ENCODE measurements at places on chromosomes 1 and 21.

DNA sequence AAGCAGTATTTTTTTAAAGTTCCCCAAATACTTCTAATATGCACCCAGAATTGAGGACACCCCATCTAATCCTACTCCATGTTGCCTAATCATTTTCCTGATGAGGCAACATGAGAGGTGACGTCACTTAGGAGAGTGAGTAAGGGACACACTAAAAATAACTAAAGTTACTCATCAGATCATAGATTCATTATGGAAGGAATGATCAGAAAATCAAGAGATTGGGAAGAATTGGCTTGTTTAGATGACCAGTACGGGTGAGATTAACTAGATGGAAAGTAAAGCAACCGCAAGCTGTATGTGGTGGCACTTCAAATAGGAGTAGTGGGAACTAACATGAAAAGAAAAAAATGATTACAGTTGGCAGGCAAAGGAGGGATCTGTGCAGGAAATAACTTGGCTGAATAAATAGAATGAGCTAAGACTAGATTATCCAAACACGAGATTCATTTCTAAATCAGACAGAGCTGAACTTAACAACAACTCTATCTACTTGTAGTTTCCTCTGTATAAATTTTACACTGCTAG lies 61.4 kb upstream of the CXADR start:
- DNase-seq: peak; percentile 87

DNA sequence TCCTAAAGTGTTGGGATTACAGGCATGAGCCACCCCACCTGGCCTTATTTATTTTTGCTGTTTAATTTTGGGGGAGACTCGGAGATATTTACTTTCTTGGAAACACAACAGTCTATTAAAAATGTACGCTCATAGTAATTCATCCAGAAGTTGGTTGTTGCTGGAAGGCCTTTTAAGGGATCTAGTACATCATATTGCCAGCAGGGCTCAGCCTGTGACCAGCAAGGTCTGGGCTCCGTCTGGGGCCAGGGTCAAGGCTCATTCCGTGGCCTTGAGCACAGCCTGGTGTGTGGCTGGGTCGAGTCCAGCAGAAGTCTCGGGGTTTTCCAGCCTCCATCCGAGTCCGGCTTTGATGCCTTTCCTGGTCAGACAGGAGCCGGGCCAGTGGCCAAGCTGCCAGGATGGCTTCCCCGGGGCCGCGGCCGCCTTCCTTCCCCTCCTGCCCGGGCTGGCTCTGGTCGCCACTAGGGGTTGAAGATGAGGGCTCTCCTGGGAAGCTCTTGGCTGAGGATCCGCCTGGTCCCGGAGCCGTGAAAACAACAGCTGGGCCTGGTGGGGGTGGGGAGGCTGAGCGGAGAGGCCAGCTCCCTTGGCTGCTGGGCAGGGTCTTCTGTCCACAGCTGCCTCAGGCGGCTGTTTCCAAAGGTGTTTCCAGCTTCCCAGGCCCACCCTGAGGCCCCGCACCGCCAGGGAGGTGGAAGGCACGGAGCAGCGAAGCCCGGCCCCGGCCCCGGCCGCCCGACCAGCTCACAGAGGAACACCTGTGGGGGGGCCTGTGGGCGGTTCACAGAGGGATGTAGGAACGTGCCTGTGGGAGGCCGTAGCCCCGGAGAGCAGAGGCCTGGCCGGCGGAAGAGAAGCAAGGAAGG lies 5.1 kb upstream of the VWA1 start:
- DNase-seq: no peak

GRCh38 chr1:235450886-235451483 lies 53.3 kb downstream of the B3GALNT2 start:
- no peak for DNase-seq

GRCh38 chr1:2320760-2321667 lies 70.3 kb downstream of the MORN1 start:
- DNase-seq: no peak

DNA sequence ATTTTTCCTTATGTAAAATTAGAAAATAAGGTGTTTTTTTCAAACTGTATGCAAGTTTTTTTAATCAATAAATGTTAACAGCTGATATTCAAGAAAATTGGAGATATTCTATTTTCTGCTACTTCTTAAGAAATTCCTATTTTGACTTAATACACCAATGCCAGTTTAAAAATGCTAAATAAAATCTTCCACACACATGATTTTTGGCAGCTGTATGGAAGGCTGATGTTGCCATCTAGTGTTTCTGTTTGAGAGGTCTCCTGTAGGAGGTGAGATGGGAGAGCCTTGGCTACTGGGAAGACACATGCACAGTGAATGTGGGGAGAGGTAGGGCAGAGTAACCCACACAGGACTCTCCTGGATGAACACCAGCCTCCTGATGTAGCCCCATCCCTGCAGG lies 29.2 kb upstream of the OR2B11 start:
- peak; percentile 52 for DNase-seq

GRCh38 chr1:59063501-59063900 lies 233.4 kb upstream of the FGGY start:
- no peak for DNase-seq

DNA sequence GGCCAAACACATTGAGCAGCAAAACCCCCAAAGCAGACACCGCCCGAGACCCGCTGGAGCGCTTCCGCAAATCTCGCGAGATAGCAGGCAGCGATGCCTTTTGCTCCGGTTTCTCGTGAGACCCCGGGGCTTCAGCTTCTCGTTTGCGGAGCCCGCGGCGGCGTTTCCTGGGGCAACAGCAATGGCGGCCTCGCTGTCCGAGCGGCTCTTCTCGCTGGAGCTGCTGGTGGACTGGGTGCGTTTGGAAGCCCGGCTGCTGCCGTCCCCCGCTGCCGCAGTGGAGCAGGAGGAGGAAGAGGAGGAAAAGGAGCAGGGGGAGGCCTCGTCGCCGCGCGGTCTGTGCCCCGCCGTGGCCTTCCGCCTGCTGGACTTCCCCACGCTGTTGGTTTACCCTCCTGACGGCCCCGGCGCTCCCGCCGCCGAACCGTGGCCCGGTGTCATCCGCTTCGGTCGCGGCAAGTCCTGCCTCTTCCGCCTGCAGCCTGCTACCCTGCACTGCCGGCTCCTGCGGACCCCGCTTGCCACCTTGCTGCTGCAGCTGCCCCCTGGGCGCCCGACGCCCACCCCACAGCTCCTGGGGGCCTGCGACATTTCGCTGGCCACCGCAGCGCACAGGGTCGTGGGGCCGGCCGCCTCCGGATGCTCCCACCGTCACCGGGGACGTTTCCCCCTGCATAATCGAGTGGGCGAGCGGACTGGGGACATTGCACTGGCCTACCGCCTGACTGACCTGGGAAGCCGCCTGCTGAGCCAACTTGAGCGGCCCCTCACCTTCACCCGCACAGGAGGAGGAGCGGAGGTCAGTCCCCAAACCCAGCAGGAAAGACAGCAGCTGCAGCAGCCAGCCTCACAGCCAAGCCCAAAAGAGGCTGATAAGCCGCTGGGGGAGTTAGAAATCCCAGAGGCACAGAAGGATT lies at the start of gene MAP10:
Gene MAP10, plus strand, starts transcription at position 148 of the 917 bp plus-strand sequence. Its CDS starts 34 bp downstream, at position 182.
- DNase-seq: peak; percentile 78

GRCh38 chr1:154712166-154712810 lies 104.3 kb upstream of the ADAR start:
- no peak for DNase-seq

DNA sequence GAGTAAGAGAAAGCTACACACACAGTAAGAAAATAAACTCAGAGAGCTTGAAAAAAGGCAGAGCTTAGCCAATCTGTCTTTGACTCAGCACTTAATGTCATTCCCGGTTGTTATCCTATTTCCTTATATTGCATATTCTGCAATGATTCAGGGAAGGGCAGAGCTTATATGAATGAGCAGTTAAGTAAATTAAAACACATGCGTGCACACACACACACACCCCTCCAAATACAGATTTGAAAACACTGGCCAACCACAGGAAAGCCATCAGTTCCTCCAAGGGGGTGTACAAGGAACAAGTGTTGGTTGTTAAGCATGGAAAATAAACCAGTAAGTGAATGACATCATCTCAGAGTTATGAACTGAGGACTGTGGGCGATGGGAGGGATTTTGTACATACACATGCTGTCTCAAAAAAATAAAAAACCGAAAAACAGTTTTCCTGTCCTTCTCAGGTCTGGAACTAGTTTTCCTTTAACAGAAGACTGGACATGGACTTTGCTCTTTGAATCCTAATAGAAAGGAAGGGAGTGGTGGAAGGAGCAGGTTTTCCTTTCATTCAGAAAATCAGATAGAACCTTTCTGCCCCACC lies 1.0 kb downstream of the IQGAP3 start:
- peak; percentile 81 for DNase-seq

DNA sequence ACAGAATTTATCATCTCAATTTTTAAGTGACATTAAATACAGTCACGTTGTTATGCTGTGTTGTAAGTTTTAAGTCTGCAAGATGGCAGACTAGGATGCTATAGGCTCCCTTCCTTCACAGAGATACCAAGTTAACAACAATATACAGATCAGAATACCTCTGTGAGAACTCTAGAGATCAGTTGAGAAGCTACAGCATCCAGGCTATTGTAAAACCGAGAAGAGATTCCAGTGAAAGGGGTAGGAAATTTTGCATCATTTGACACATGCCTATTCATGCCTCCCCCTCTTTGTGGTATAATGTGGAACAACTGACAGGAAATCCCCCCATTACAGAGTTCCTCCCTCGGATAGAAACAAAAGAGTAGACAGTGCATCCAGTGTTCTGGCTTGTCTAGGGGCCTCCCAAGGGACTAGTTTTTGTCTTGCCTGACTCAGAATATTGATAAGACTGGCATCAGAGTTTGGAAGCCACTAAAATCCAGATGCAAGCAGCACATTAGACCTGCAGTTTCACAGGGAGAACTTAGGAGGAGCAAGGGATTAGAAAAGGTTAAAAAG lies 80.6 kb downstream of the LBR start:
- peak; percentile 36 for DNase-seq

- no peak for DNase-seq
Measured at GRCh38 chr1:113031171-113031933, 41.6 kb upstream of the LRIG2 start.

- no peak for DNase-seq
Measured at GRCh38 chr1:111565079-111565478, 54.5 kb upstream of the RAP1A start.

GRCh38 chr1:242146652-242147051 lies 147.8 kb upstream of the MAP1LC3C start:
- peak; percentile 65 for DNase-seq

DNA sequence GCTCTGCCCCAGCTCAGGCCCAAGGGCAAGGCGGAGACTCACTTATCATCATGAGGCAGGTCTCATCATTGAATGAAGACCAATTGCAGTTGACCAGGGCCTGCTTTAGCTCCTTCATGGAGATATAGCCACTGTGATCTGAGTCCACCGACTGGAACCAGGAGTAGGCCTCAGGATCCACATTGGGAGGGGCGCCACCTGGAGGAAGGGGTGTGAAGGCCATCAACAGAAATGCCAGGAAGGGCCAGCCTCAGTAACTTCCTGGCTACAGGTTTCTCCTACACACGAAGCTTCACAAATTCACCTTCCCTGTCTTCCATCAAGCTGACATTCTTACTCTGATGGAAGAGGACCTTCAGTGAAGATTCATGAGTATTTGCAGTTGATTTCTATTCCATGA lies 11.6 kb downstream of the PEF1 start:
- peak; percentile 12 for DNase-seq

DNA sequence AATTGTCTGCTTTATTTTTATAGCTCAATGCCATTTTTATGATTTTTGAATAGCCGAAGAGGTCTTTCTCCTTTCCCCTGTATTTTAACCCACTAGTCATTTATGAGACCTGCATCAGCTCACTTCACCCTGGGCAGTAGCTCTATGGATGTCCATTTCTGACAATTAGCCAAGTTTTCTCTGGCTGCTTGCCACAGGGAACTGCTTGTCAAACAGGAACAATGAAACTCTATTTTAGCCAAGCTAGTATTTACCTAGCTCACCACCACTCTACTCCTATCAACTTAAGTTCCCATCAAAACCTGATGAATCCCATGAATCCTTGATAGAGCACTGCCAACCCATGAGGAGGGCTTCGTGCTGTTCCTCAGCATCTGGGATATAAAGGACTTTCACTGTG lies 406.7 kb downstream of the RWDD3 start:
- DNase-seq: no peak

GRCh38 chr1:231021540-231022031 lies 18.5 kb downstream of the FAM89A start:
- peak; percentile 22 for DNase-seq

DNA sequence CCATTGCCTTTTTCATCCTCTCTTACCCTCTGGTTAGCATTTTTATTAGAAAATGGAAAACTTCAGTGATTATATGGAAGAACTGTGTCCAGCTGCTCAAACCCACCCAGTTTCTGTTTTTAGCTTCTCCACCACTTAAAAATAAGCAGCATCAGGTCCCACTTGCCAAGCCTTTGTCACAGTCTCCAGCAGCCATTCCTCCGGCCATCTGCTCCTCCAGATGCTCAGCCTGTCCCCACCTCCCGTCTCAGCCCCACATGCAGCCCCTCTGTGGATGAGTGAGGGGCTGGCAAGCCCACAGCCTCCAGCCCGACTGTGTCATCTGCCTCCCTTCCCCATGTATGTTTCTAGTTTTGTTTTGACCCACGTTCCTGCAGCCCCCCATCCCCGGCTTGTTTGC lies 289.7 kb downstream of the HHAT start:
- DNase-seq: no peak

- no peak for DNase-seq
Measured at GRCh38 chr1:23910553-23911246, 2.5 kb downstream of the CNR2 start.

GRCh38 chr1:55015123-55015522 lies 16.4 kb downstream of the BSND start:
- no peak for DNase-seq

DNA sequence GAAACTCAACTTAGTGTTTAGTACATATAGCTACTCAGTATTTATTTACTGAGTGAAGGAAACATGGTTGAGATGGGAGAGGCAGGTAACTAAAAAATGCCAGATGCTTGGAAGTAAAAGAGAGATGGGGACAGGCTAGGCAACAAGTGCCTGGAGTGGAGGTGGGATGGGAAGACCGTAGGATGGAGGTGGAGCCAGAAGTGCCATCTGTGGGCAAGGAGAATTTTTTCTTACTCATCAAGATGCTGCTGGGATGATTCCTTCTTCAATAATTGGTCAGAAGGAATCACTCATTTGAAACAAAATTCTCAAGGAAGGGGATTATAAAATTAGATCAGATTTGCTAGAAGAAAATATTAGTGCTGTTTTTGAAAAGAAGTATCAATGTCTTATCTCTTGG lies 72.9 kb downstream of the IFI44 start:
- DNase-seq: no peak

DNA sequence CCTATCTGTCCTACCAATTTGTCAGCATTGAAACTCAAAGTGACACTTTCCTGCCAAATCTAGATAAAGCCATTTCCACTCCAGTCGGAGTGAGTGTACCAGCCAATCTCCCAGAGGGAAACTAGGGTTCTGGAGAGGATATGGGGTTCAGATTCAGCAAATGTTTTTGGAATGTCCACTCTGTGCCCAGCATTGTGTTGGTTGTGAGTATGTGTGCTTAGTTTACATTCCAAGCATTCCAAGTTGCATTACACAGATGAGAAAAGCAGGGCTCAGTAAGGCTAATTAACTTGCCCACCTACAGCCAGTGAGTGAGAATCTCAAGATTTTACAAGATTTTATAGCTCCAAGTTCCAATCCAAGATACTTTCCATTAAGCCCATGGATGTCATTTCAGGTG lies 26.4 kb upstream of the RGS16 start:
- no peak for DNase-seq

- no peak for DNase-seq
Measured at GRCh38 chr1:149929856-149930255, 2.3 kb upstream of the SF3B4 start.

GRCh38 chr1:118900643-118901440 lies 87.3 kb downstream of the TBX15 start:
- no peak for DNase-seq

- DNase-seq: peak; percentile 85
Measured at GRCh38 chr1:24191860-24192259, 4.8 kb upstream of the IFNLR1 start.

- DNase-seq: peak; percentile 69
Measured at GRCh38 chr1:100936194-100936967, 40.5 kb downstream of the SLC30A7 start.
